ENCODE measurements at places on chromosomes 2 and 18.

DNA sequence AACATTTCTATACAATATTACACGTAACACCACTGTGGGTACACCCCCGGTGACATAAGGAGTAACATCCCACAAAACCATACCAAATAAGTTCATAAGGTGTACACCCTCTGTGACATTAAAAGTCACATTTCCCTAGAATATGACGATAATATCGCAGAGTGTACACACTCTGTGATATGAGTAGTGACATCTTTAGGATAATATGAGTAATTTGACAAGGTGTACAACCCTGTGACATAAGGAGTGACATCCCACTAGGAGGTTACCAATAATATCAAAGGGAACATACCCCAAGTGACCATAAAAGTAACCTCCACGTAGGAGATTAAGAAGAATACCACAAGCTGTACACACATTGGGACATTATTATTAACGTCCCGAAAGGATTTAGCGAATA is 24.0 kb upstream of the TEX261 start:
- DNase-seq: no peak

DNA sequence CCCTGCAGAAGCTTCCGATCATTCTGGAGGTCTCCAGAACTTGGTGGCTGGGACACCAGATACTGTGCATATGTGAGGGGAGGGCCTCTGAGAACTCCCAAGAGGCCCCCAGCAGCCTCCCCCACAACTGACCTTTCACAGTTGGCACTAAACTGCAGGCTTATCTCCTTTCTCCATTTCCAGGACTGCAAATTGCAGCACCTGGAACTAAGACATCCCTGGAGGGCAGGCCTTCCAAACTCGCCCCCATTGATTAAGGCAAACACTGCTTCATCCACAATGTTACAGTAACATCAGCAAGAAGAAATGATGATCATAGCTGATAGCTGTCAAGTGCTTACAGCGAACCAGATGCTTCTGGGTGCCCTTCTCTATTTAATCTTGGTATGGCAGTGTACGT is 67.9 kb downstream of the TGOLN2 start:
- DNase-seq: no peak

- DNase-seq: no peak
Observed at GRCh38 chr18:48295586-48296311, 113.4 kb downstream of the ZBTB7C start.

- DNase-seq: no peak
Observed at GRCh38 chr18:363301-364085, 95.6 kb upstream of the THOC1 start.

GRCh38 chr2:239910851-239911640 is 114.1 kb downstream of the NDUFA10 start:
- DNase-seq: no peak

DNA sequence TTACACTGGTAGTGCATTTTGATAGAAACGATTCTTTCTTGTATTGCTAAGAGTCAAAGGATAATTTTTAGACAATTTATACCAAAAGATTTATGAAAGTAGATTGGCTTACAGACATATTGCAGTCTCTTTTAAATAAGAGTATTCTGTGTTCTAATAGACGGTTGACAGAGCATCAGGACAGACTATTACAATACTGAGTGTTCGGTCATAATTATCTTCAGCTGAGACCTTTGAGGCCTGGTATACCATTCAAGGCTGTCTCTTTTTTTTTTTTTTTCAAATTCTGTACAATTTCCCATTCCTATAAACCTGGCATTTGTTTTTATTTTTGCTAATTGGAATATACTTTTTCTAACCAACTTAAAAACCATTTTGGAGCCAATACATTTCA is 140.6 kb upstream of the NOSTRIN start:
- no peak for DNase-seq

DNA sequence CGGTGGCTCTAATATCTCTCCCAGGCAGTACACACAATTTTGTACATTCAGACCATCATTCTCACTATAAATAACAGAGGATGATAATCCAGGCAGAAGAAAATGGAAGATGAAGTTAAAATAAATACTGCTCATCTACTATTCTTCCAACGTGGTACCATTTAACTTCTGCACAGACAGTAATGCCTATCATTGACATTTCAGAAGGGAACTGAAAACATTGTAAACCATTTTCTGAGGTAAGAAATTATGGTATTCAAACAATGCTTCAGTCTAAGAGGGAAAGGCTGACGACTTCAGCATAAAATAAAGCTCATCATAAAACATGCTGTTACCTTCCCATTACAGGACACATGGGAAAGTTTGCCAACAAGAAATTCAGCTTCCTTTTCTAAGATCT is 814.4 kb downstream of the NR4A2 start:
- no peak for DNase-seq

GRCh38 chr18:27854631-27855030 is 322.3 kb downstream of the CDH2 start:
- no peak for DNase-seq

DNA sequence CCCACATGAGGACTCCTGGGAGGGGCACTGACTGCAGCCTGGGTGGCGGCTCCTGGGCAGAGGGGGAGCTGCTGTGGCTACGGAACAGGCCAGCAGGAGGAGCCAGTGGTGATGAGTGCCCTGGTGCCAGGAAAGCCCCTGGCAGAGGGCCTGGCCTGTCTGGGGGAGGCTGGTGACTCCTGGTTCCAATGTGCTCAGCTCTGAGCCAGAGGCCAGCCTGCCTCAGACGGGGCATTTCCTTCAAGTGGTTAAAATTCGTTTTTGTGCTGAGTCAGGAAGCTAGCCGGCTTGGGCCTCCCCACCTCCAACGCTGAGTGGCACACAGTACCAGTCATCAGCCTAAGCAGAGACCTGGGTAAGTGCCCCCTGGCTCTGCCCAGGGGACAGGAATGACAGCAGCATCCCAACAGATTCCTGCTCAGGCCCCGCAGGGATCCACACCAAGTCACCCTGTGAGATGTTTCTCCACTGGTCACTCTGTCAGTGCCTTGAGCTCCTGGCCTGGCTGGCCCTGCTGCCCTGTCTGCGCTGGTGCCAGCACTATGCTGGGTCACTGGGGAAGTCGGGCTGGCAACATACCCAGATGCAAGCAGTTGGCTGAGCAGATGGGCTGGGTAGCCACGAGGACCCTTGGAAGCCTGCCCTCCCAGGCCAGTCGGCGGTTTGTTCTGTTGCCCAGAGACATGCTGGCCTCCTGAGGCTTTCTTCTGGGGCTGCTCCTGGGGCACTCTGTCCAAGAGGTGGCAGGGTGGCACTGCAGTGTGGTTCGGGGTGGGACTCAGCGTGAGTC is 7.1 kb upstream of the KLF11 start:
- no peak for DNase-seq

DNA sequence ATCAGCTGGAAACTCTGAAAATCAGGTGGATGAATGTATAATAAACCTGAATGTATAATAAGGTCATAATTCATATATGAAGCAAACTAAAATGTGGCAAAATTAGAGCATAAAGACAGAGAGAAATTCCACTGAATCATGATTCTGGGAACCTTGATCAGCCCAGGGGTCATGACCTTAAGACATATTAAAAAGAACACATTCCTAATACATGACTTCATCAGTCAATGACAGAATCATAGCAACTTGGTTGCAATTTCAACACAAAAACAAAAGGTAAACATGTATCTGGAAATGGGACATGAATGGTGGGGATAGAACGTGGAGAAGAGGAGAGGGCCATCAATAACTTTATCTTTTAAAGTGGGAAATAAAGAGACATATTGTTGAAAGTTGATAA is 17.6 kb downstream of the AFF3 start:
- no peak for DNase-seq

DNA sequence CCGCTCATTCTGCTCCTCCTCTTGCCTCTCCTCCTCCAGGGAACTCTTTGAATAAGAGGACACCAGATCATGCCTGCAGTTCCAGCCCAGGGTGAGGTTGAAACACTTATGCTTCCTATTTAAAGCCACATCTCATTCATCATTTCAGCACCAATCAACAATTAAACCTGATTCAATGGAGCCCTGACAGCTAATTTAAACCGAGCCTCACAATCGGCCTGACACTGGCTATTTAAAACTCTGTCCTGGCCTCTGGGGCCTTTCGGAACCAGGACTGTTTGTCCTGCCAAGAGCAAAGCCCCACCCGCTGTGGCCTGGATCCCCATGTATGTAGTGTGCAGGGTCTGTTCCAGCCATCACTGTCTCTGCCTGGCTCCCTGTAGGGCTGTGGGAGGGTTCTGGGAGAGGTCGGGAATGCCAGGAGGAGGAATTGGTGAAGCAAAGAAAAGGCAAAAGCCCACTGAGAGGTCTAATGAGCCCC is 97.4 kb downstream of the MCFD2 start:
- no peak for DNase-seq

GRCh38 chr18:77220726-77221125 is 28.9 kb upstream of the GALR1 start:
- no peak for DNase-seq

DNA sequence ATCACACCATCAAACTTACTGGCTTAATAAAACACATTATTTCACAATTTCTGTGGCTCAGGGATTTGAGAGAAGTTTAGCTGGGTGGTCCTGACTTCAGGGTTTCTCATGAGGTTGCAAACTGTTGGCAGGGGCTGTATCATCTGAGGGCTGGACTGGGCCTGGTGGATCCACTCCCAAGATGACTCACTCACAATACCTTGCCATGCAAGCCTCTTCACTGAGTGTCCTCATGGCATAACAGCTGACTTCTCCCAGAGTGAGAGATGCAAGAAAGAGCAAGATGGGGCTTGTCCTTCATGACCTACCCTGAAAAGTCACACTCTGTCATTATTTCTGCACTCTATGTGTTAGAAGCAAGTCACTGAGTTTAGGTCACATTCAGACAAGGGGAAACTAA is 73.8 kb downstream of the AQP4 start:
- no peak for DNase-seq

- peak; percentile 63 for DNase-seq
Observed at GRCh38 chr18:5543036-5543680, 639 bp downstream of the EPB41L3 start.

GRCh38 chr18:12839526-12840196 is 44.4 kb downstream of the PTPN2 start:
- DNase-seq: no peak

DNA sequence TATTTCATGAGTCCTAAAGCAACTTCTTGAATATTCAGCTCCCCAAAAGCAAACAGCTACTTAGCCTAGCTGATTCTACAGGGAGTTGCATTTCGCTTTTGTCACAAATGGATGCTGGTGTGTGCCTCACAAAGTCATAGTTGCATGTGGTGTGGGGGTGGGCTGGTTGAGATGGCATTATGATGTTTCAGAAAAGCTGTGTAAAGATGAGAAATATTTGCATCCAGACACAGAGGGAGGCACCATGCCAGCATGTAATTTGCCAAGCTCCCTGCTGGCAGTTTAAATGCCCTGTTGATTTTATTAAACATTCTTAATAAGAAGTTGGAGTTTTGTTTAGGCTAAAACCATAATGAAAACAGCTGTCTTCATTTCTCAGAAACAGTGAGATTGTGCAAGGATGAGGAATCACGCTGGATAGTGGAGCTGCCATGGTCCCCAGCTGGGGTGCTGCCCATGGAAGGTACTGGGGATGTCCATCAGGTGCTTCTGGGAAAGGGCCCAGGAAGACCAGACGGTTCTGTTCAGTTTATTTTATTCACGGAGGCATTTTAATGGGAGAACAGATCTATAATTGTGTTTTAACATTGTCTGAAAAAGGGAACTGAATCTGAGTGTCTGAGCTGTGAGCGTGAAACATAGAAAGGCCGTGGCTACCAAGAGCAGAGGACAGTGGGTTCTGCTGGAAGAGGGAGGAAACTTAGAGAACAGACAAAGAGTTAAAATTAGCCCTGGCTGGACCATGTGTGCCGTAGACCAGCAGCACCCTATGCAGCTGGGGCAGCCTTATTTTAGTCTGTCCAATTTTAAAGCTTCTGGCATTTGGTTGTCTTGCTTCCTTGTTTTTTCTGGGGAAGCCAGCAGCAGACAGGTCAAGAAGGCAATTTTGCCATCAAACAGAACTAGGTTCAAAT is 177.1 kb downstream of the FAM210A start:
- no peak for DNase-seq

- DNase-seq: peak; percentile 85
Observed at GRCh38 chr2:102975996-102976975, 214.5 kb downstream of the TMEM182 start.

- no peak for DNase-seq
Observed at GRCh38 chr18:74579496-74580065, 18.1 kb upstream of the ZNF407 start.

DNA sequence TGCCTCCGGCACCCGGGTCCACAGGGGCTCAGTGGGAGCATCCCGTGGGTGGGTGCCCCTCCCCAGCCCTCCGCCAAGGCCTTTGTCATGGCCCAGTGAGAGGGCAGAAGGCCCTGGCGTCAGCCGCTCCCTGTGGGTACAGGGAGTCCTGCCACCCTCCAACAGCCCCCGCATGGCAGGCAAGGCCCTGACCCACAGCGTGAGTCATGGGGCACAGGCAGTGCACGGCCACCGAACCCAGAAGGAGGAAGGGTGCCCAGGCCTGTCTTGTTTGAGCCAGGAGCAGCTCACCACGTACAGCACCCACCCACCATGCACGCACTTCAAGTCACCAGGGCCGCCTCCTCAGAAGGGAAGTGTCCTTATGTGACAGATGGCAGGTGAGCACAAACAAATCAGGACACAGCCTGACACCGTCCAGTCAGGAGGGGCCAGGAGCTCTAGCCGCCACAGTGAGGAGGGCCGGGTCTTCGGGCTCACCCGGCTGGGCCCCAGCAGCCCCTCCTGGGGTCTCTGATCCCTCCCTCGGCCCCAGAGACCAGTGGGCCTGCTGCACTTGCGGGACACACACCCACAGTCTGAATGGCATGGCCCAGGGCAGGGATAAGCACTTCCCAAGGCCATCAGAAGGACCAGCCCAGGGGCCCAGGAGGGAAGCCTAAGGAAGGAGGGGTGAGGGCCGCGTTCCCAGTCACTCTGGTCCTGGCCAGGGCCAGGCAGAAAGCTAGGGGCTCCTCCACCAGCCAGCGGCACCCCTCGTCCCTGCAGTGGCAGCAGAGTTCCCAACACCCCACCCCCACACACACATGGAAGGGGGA is 25.8 kb downstream of the BIN1 start:
- no peak for DNase-seq

DNA sequence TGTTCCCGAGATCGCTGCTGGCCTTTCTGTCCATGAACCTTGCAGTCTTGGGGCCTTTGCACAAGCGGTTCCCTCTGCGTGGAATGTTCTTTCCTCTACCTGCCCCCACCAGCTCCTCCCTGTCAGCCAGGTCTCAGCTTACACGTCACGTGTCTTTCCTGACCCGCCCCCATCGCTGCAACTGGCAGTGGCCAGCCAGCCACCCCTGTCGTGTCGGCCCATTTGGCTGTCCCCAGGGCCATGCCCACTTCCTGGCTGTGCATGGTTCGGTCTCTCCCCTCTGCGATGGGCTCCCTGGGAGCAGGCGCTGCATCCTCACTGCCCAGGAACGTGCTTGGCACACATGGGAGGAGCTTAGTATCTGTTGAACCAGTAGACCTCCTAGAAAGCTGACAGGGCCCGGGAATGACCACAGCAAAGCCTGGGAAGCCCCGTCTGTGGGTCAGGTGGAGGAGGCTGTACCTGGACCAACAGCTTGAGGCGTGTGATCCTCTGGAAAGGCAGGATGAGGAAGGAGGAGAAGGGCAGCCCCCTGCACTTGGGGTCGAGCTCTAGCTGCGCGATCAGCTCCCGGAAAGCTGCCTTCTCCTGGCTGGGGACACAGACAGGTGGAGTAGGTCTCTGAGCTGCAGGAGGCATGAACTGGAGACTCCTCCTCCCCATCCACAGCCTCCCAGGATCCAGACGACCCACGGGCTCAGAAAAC is 21.0 kb downstream of the SNORC start:
- DNase-seq: no peak

GRCh38 chr2:144237108-144237507 is 282.8 kb downstream of the ZEB2 start:
- DNase-seq: no peak
